ENCODE measurements at places on chromosomes 6 and 20. TPM values are rescaled to one million over a fixed set of nuclear protein-coding genes. Genes with fewer than 3 reads are reported as not detected.

RAET1L gene
- total RNA-seq: not detected

BPIFB4 gene
- total RNA-seq: not detected

CASS4 gene
- not detected for total RNA-seq

NKX2-2 gene
- not detected for total RNA-seq

PAX1 gene
- not detected for total RNA-seq

MED23 gene
- total RNA-seq: 23.8 TPM

PMEPA1 gene
- total RNA-seq: 0.58 TPM

CAP2 gene
- total RNA-seq: 5.3 TPM

GDAP1L1 gene
- not detected for total RNA-seq

TMC2 gene
- total RNA-seq: not detected

ULBP1 gene
- not detected for total RNA-seq

DNA sequence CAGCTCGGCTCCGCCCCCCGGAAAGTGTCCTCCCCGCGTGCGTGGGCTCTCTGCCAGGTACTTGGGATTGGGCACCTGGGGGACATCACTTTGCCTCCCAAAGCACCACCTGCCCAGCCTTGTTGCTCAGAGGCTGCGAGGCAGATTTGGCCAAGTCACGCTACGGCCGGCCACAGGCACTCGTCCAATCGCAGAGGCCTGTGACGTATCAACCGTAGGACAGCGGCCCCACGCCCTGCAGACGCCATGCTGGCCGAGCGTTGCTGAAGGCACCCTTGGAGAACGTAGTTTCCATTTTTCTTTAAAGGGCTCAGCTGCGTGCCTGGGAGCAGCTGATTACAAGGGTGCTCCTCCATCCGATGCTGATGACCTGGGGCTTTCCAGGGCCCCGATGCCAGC, 3.1 kb downstream of the NTSR1 start:
- DNase-seq: peak; percentile 29

- DNase-seq: no peak
These were observed 23.1 kb downstream of the VPS52 start for GRCh38 chr6:33248643-33248931.

- no peak for DNase-seq
These were observed 209.0 kb upstream of the CITED2 start for GRCh38 chr6:139583420-139583819.

GRCh38 chr20:37703035-37703845, 9.4 kb downstream of the CTNNBL1 start:
- no peak for DNase-seq

DNA sequence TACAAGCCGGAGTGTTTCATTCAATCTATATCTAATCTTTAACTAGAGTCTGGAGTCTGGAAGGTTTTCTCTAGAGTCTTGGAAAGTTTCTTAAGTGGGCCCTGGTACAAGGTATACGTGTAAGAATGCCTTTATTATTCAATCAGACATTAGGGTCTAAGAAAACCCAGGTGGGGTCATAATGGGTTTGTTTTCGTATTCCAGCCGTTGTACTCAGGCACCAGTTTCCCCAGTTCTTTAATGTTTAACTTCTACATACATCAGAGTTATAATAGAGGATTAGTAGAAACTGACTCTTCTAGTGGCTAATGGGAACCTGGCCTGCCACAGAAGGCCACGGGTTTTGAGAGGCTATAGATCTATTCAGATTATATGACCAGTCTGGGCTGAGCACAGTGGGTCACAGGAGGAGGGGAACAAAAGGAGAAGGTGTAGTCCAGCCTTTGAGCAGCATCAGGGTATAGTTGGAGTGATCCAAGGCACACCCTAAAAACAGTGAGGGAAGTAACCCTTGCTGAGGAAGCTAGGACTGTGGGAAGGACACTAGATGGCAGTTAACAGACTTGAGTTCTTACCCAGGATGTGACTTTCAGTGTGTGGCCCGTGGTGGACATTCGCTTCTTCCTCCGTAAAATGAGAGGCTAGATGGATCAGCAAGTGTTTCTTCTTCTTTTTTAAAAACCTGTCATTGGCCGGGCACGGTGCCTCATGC, 15.5 kb downstream of the FAM83B start:
- no peak for DNase-seq

DNA sequence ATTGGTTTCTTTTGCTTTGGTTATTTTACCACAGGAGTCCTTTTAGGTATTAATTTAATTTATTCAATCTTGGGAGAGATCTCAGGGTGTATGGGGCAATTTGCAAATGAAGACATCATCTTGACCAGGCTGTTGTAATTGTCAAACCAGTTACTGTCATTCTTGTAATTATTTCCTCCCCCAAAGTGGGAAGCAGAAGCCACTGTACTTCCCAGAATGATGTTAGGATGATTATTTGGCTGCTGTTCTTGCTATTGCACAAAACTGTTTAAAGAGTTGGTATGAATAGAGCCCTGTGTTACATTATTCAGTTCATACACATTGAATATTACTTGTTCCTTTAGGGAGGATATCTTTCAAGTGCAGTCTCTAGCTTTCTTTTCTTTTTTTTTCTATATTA, 1.7 kb downstream of the TAAR6 start:
- DNase-seq: no peak

GRCh38 chr6:166364456-166364855, 18.3 kb downstream of the MPC1 start:
- DNase-seq: no peak

- peak; percentile 30 for DNase-seq
These were observed 57.4 kb upstream of the CCDC167 start for GRCh38 chr6:37556881-37557644.

DNA sequence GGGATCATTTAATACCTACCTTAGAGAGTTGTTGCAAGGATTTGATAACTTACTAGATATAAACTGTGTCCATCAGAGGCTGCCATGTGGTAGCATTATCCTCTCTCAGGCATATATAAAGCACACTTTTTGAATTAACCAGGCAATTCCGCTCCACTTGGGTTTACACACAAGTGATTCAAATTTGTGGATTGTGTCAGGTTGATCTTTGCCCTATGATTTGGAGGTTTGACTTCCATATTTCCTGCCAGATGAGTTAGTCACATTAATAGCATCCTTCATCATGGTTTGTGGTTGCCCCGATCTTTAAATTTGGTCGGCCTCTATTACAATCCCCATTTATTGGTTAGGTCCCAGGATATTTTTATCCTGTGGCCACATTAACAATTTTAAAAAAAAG, 44.8 kb upstream of the CTAGE9 start:
- no peak for DNase-seq

GRCh38 chr6:47250302-47250701, 59.4 kb downstream of the TNFRSF21 start:
- no peak for DNase-seq

DNA sequence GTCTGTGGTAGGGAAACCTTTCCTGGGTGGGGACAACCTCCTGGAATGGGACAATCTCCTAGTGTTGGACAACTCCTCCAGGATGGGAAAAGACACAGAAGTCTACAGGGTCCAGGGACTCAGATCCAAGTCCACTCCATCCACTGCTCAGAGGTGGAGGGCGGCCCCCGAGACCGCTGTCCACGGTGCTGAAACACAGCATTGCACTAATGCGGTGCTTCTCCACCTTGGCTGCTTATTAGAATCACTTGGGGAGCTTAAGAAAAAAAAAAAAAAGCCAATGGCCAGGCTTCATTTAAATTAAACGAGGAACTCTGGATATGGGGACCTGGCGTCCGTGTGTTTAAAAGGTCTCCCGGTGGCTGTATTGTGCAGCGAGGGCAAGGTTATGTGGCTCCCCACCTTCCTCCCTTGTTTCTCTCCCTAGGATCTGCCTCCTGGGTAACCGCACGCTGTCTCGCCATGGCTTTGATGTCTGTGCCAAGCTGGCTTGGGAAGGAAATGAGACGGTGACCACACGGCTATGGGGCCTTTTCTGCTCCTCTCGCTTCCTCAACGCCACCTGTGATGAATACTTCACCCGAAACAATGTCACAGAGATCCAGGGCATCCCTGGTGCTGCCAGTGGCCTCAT, 12.0 kb downstream of the SLC12A5 start:
- no peak for DNase-seq

DNA sequence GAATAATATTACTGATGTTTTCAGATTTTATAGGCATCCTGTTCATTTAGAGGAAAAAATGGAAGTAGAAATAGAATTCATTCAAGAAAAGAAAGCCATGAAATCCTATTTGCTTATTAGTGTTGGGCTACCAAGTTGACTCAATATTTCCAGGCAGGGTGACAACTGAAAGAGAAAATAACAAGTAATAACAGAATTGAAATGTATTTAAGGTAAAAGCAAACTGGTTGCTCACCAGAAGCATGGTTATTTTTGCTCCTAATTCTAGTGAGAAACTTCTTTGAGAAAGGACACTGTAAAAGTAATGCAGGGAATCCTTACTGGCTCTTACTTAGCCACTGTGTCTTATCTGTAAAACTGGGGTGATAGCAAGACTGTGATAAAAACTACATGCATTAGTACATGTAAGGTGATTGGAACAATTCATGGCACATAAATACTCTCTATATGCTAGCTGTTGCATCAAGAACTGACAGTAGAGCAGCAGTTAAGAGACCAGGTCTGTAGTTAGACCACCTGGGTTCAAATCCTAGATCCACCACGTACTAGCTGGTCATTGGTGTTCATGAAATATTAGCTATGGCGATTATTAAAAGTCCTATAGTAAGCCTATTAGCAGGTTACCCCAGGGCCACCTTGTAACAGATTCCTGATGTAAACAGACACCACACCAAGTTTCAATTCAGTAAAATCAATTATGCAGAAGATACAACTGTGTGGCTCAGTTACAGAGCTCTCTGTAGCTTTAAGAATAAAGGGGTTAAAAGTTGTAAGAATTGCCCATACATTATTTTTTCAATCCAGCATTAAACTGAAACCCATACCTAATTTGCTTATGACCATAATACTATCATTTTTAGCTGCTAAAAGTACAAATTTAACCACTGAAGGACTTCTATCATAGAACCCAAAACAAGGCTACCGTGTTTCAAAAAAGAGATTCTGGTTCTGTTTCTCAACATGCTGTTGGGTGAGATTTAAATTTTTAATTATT, 159.2 kb upstream of the COL21A1 start:
- DNase-seq: no peak

DNA sequence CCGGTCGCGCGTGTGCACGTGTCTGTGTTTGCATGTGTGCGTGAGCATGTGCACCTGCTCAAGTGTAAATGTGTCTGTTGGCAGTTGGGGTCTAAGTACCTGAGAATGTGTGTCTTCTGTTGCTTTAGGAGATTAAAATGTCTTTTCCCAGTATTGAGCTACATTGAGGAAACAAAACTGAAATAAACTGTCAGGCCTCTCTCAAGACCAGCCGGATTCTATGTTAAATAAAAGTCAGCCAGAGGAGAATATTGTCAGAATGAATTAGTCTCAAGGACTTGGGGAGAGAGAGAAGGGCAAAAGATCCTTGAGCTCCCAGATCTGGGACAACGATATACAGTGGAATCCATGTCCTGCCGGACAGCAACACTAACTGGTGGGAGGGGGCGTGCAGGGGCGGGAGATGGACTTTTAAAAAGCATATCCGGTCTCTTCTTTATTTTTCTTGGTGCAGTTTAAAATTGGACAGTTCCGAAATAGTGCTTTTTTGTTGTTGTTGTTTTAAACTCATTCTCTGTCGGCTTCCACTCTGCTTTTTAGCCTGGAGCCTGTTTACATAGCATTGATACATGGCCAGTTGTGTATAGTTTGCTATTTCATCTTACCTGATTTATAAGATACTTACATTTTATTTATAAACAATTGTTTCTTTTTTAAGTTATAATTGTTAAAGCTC, 3.3 kb upstream of the TBX18 start:
- no peak for DNase-seq

DNA sequence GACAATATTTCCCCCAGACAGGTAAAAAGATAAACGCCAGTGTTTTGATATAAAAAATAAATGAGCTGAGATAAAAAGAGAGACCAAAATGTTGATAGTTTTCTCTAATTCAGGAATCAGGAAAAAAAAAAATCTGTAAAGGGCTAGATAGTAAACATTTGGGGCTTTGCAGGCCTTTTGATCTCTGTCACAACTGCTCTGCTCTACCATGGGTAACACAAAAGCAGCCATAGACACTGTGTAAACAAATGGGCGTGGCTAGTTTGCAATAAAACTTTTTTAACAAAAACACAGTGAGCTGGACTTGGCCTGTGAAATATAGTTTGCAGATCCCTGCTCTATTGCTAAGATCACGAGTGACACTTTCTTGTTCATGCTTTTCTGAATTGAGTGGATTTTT, 219.1 kb upstream of the STXBP5 start:
- DNase-seq: no peak

- peak; percentile 87 for DNase-seq
These were observed 119.4 kb downstream of the JARID2 start for GRCh38 chr6:15365273-15365687.

DNA sequence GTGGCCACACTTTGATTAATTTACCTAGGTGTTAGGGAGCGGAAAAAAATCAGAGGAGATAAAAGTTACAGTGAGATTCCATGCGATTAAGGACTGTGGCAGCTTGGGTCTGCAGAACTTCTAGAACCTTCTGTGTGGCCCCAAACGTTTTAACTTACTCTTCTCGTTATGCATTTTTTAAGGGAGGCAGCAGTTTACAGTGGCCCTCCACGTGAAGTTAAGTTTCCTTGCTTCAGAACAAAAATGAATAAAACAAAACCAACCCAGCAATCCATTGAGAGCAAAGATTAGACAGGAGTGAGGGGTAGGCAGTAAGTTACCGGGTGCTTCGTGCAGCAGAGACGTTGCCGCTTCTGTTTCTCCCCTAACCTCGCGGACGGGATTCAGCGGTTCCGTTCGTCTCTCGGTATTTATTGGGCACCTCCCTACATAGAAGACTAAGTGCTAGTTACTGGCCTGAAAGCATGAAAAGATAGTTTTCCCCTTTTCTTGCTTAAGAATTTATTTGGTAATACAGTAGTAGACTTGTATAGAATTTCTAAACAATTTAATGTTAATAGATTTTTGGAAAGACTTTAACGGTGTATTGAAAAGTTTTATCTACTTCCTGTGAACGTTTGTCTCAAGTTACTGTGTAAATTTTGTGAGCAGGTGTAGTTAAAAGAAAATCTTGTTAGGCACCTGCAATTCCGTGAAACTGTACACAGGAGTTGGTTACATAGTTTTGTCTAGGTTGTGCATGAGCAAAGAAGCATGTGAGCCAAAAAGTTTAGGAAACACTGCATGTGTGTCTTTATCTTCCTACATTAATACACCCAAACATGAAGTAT, 1.1 kb downstream of the BAG2 start:
- peak; percentile 42 for DNase-seq

GRCh38 chr6:140871911-140872310, 1260.8 kb upstream of the GJE1 start:
- no peak for DNase-seq

DNA sequence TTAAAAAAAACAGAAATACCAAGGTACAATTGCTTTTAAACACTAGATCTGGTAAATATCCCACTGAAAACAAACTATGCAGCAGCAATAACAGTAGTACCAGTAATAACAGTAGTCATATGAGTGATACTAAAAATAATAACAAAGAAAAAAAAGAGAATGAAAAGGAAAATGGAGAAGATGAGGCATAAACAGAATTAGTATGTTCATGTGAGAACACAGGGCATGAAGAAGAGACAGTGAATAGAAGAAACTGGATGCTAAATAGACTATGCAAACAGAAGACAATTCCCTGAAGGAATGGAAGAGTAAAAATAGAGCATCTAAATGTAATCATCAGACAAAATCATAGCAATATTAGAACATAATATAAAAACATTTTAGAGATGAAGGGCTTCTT, 121.1 kb downstream of the RNGTT start:
- no peak for DNase-seq

All from G401 (cell line).